Activated CD4-positive, alpha-beta T cell treated with anti-CD3 and anti-CD28 coated beads, Interleukin-2, amount 10 ng/mL, durations not matched to agents 7 days and 5 days (primary cell): ENCODE measurements at places on chromosomes 3 and 15. TPM values are rescaled to one million over a fixed set of nuclear protein-coding genes. Genes with fewer than 3 reads are reported as not detected.

GOLGA6L7 gene
- not detected for total RNA-seq

CSTA gene
- not detected for total RNA-seq

DNA sequence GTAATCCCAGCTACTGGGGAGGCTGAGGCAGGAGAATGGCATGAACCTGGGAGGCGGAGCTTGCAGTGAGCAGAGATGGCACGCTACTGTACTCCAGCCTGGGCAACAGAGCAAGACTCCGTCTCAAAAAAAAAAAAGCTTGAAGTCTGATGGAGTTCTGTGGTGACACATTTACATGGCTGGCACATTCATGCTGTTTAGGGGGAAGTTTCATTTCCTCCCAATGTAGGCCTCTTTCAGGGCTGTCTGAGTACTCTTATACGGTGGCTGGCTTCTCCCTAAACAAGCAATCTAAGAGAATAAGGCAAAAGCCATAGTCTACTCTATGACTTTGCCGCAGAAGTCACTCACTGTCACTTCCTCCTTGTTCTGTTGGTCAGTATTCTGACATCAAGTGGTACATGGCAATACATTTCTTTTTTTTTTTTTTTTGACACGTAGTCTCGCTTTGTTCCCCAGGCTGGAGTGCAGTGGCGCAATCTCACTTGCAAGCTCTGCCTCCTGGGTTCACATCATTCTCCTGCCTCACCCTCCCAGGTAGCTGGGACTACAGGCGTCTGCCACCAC, 41.2 kb downstream of the OIP5 start:
- peaks cover 47% of the 10 kb centered on the region for H3K36me3 ChIP-seq
- peaks cover 35% of the 10 kb centered on the region for H3K4me1 ChIP-seq
- no peak for DNase-seq
- H3K27ac ChIP-seq, result no peak overlapping the region

DNA sequence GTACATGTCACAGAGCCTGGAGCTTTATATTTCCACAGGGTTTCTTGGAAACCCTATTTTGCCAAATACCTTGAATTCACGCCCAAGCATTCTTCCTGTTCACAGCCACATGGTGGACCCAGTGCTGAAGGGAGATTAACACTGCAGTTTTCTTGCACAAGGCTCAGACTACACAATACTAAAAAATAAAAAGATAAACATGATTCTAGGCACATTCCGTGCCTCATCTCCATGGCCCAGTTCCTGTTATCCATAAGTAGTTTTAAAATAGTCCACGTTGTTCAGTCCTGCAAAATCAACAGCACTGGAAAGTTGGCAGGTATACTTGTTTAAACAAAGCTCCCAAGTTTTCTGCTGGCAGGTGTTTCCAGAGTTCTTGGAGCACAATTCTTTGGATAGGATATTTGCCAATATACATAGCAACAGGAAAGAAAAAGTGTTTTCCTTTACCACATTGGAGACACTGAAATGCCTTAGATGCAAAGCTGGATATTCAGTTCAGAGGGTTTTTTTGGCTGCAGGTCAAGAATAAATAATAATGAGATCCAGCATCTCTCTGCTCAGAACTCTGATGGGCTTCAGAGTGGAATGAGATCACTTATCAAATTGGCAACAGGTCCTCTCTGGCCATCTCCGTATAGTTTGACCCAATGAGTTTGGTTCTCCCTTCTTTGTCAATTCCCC, 88.1 kb upstream of the TGFBR2 start:
- H3K27me3 ChIP-seq, result no peaks in the 10 kb centered on the region
- no peaks in the 10 kb centered on the region for H3K36me3 ChIP-seq
- DNase-seq, result no peak
- H3K4me3 ChIP-seq, result no peak overlapping the region

DNA sequence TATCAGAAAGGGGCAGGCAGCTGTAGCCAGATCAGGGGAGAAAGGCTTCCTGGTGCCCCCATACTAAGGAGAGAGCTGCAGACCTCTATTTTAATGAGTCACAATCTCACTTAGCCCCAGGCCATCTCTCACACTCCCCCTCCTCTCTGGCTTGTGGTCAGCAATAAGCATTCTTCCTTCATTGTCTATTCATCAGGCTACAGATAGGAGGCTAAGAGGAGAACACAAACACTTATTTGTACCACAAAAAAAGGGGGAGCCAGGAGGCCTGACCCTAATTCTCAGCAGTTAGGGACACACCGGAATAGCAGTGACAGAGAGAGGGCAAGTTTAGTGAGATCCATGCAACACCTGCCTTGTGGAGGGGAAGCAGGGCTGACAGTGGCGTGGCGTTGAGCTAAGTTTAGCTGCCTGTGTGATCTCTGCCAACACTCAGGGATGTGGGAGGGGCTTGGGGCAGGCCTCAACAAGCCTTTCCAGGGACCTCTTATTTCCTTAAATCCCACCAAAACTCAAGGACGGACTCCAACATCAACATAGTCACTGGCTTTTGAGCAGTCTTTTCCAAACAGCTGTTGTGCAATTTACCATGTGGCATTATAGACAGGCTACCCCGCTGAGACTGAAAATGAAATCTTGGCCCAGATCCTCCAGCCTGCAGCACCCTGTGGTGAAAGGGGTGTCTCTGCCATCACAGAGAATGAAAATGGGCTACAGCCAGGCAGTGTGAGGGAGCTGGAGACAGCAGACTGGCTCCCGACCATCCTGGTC, 191.9 kb upstream of the TSC22D2 start:
- no peak for DNase-seq
- H3K36me3 ChIP-seq, result no peaks in the 10 kb centered on the region
- no peak overlapping the region for H3K4me3 ChIP-seq
- no peak overlapping the region for H3K27ac ChIP-seq
- H3K4me1 ChIP-seq, result peaks cover 1% of the 10 kb centered on the region

DNA sequence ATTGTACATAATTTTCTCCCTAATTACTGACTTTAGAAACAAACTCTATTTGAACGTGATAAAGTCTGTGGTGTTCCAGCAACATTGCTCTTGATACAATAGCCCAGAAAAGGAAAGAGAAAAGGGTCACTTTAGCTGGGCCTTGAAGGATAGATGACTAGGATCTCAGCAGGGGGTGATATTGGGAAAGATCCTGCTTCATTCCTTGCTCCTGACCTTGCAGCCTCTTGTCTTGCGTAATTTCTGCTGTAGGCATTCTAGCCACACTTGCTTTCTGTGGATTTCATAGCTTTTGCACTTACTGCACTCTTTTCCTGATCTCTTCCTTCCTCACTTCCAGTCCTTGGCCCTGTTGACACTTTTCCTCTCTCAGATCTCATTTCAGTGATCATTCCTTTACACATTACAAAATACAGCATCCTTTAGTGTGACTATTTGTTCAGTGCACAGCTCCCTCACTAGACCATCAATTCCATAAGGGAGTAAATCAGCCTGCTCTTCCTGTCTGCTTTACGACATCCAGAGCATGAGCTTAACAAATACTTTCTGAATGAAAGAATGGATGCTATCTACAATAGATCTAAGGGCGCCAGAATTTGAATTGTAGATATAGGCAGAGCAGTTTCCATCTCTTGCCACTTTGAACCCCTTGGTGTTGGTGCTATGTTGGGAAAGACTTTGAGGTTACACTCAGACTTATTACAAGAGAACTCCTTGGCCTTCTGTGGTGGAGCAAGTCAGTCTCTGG, 559.6 kb upstream of the MDFIC2 start:
- no peaks in the 10 kb centered on the region for H3K4me1 ChIP-seq
- peaks cover 3% of the 10 kb centered on the region for H3K27me3 ChIP-seq
- H3K36me3 ChIP-seq, result no peaks in the 10 kb centered on the region
- DNase-seq, result no peak

GRCh38 chr3:21435871-21436270, 315.1 kb downstream of the ZNF385D start:
- H3K4me1 ChIP-seq, result no peaks in the 10 kb centered on the region
- H3K4me3 ChIP-seq, result no peak overlapping the region
- no peaks in the 10 kb centered on the region for H3K27me3 ChIP-seq
- no peaks in the 10 kb centered on the region for H3K36me3 ChIP-seq
- DNase-seq, result no peak
